ENCODE measurements at places on chromosomes 7 and 10.

- DNase-seq, result no peak
Observed at GRCh38 chr10:18409599-18410397, 241.6 kb downstream of the NSUN6 start.

GRCh38 chr7:47179812-47180515 lies 401.9 kb downstream of the TNS3 start:
- no peak for DNase-seq

GRCh38 chr10:114471906-114472876 lies 67.9 kb upstream of the AFAP1L2 start:
- no peak for DNase-seq

DNA sequence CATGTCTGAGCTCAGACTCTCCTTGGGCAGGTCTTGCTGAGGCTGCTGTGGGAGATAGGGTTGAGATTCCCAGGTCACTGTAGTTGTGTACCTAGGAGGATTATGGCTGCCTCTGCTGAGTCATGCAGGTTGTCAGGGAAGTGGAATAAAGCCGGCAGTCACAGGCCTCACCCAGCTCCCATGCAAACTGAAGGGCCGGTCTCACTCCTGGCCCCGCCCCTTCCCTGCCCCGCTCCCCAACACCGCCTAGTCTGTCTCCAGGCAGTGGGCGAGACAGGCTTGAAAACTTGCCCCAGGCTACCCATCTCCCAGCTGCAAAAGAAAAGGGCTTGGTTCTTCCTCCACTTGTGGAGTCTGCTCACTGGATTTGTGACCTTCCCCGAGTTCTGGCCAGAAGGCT lies 41.6 kb upstream of the SDHAF3 start:
- DNase-seq, result no peak

DNA sequence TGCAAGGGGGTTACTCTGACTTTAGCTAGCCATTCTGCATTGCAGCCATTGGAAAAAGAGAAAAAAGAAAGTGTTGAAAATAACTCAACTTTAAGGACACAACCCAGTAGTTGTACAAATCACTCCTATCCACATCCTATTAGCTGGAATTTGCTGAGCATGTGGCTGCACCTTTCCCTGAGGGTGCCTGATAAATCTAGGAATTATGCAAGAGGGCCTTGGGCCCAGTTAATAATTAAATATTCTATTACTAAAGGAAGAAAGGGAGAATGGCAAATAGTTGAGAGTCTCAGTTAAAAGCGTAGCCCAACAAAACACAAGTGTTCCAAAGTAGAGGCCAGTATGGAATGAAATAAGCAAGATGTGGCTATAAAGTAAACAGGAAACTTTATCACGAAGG lies 200.9 kb upstream of the CNTNAP2 start:
- no peak for DNase-seq

DNA sequence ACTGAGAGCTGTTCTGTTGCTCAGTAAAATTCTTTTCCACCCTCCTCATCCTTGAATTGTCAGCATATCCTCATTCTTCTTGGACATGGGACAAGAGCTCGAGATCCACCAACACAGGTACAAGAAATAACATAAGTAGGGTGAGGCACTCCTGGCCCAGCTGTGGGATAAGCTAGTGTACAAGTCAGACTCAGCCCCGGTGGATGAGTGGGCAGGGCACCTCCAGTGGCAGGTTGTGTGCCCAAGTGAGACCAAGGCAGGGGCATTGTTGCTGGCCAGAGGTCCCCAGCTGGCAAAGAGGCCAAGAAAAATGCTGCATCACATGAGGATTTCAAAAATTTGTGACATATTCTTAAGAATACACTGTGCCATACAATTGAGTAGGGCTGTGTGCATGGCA lies 402.0 kb upstream of the ZWINT start:
- no peak for DNase-seq

DNA sequence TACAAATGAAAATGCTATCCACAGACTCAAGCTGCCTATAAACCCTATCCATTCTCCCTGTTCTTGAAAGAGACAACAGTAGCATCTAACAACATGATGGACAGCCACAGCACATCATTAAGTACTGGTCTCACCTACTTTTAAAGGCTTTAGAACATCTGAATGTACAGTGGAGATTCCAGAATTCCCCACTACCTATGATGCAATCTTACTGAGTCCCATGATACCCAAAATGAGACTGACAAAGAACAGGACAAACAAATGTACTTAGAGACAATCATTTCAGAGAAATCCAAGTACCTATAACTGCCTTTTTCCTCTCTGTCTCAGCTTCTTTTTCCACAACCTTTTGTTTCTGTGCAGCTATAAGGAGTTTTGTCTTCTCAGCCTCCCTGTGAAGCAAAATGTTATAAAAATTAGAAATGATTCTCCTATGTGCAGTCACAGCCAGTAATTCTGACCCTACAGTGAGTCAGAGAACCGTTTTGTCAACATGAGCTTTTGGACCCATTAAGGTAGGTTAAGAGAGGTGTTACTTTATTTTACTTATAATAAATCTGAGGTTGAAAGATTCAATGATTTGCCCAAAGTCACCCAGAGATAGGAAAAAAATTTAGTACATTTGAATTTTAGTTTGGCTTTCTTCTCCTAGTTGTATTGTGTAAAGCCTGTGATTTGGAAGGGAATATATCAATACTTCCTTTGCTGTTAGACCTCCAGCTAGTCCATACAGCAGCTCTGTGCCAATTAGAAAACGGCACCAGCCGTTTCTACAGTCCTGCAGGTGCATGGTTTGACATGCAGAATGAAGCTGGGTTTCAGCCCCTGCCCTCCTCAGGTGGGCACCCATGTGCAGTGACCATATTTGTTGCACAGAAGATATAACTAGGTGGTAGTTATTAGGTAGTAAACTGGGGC lies 21.9 kb downstream of the ERLIN1 start:
- no peak for DNase-seq

- peak; percentile 61 for DNase-seq
Observed at GRCh38 chr7:98284335-98285036, 3.0 kb downstream of the BRI3 start.

DNA sequence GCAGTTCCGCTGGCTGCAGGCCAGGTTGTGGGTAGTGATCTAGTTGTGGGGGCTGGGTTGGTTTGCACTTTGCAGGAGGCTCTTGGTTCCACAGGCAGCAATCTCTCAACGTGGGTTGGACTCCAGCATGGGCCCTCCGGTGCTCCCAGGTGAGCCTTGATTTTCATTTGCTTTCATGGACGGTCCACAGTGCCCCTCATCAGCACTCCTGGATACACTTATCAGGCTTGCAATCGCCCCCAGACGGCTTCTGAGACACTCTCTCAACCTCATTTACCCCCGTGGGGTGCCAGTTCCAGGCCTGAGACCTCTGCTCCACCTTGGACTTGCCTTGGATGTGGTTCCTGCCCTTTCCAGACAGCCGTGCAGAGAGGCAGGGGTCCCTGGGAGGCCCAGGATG lies 31.3 kb upstream of the ZNF273 start:
- no peak for DNase-seq

GRCh38 chr7:50790381-50790780 lies 7.7 kb upstream of the GRB10 start:
- no peak for DNase-seq

DNA sequence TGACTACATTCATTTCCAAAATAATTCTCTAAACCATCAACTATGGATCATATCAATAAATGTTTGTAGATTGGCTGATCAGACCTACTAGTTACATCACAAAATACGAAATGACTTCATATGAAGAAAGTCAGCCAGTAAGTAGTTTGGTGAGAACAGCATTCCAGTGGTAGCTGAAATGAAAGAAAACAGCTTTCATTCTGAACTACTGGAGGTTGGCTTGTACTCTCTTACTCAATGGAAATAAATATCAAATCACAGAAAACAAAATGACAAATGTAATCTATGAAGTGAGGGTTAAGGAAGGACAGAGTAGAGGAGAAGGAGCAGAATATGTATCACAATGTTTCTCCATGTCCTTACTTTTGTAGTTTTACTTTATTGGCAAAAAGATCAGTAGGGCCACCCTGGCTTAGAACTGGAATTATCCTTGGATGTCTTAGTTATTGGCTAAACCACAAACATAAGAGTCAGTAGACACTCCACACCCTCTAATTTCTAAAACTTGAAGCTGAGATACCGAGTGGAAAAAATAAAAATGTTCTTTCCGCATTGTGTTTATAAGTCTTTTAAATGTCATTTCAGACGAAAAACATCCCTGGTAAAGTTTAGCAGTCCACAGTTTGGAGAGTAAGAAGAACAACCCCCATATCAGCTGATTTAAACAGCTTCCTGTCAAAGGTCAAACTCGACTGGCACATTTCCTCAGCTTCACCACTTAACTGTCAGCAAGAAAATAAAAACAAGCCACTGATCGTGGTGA lies 74.0 kb upstream of the DGKI start:
- DNase-seq, result no peak
